Mesothelial cell of epicardium (in vitro differentiated cells): ENCODE measurements at places on chromosomes 4 and X. TPM values are rescaled to one million over a fixed set of nuclear protein-coding genes. Genes with fewer than 3 reads are reported as not detected.

GRCh38 chr4:121564840-121565375 is 131.9 kb downstream of the ANXA5 start:
- no peaks in the 10 kb centered on the region for H3K36me3 ChIP-seq
- H3K4me3 ChIP-seq = no peak overlapping the region
- DNase-seq = no peak
- H3K27ac ChIP-seq = no peak overlapping the region
- H3K4me1 ChIP-seq = no peaks in the 10 kb centered on the region

- H3K27me3 ChIP-seq = no peaks in the 10 kb centered on the region
- peaks cover 2% of the 10 kb centered on the region for H3K4me1 ChIP-seq
- DNase-seq = no peak
- no peaks in the 10 kb centered on the region for H3K36me3 ChIP-seq
These were observed 126.9 kb downstream of the MFAP3L start for GRCh38 chr4:169899295-169899694.

- peaks cover 26% of the 10 kb centered on the region for H3K27me3 ChIP-seq
- H3K4me1 ChIP-seq = peaks cover 23% of the 10 kb centered on the region
- peak overlapping the region; percentile 93 for H3K27ac ChIP-seq
- DNase-seq = no peak
- no peaks in the 10 kb centered on the region for H3K36me3 ChIP-seq
These were observed 74.3 kb downstream of the DCHS2 start for GRCh38 chr4:154417373-154417673.

The RUFY3 gene
- 96.0 to 101 TPM (median 96.6 TPM) in 3 replicates for total RNA-seq
